Breast epithelium (tissue), 4 donors: ENCODE measurements at places on chromosomes 6 and 20.

DNA sequence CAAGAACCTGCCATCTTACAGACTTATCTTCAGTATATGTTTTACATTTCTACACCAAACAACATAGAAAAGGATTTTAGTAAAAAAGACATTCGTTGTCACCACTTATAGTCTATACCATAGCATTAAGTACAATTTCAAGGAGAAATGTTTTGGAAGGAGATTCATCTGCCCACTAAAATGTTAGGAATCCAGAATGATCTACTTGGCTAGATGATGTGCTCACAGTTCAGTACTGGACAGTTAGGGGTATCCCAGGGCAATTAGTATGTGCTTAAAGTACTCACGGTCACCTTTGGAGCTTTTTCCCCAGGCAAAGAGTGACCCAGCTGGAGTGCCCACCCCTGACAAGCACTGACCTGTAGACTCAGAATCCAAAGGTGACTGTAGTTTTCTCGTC lies 222.9 kb downstream of the SLC24A3 start:
- no peak overlapping the region for H3K4me3 ChIP-seq
- H3K27me3 ChIP-seq: no peaks in the 10 kb centered on the region
- DNase-seq: no peak

GRCh38 chr20:16206817-16207216 lies 366.4 kb downstream of the KIF16B start:
- no peaks in the 10 kb centered on the region for H3K27me3 ChIP-seq
- H3K27ac ChIP-seq: no peak overlapping the region
- DNase-seq: no peak
- H3K4me3 ChIP-seq: no peak overlapping the region

GRCh38 chr20:62362991-62363919 lies 3.9 kb downstream of the LAMA5 start:
- H3K27ac ChIP-seq: peak overlapping the region; percentile 91
- DNase-seq: no peak
- H3K4me3 ChIP-seq: no peak overlapping the region
- H3K27me3 ChIP-seq: no peaks in the 10 kb centered on the region

- peaks cover under 1% of the 10 kb centered on the region for H3K27me3 ChIP-seq
- DNase-seq: no peak
- no peak overlapping the region for H3K4me3 ChIP-seq
- no peak overlapping the region for H3K27ac ChIP-seq
- H3K36me3 ChIP-seq: no peaks in the 10 kb centered on the region
These were observed 7.6 kb downstream of the GLP1R start for GRCh38 chr6:39056191-39056590.

- no peak overlapping the region for H3K4me3 ChIP-seq
- no peaks in the 10 kb centered on the region for H3K36me3 ChIP-seq
- peak overlapping the region; percentile 28 for H3K27ac ChIP-seq
- no peak for DNase-seq
- H3K4me1 ChIP-seq: no peaks in the 10 kb centered on the region
These were observed 301.2 kb downstream of the CDKAL1 start for GRCh38 chr6:20835315-20836010.

DNA sequence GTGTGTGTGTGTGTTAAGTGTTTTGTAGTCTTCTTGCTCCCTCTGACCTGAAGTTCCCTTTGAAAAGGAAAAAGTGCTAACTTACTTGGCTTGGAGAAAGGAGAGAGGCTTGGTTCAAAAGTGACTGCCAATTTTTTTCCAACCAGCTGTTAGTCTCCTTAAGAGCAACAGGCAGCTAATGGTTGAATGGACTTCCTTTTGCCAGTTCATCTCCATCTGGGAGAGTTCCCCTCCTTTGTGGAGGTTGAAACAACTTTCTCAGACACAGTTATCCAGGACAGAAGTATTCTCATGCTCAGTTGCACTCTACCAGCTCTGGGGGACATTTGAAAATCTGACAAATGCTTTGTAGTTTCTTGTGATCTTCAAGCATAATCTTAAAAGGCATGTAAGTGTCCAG lies 4.5 kb downstream of the RIPOR2 start:
- no peak overlapping the region for H3K27ac ChIP-seq
- no peaks in the 10 kb centered on the region for H3K27me3 ChIP-seq
- H3K36me3 ChIP-seq: no peaks in the 10 kb centered on the region
- H3K4me1 ChIP-seq: no peaks in the 10 kb centered on the region
- no peak overlapping the region for H3K4me3 ChIP-seq

DNA sequence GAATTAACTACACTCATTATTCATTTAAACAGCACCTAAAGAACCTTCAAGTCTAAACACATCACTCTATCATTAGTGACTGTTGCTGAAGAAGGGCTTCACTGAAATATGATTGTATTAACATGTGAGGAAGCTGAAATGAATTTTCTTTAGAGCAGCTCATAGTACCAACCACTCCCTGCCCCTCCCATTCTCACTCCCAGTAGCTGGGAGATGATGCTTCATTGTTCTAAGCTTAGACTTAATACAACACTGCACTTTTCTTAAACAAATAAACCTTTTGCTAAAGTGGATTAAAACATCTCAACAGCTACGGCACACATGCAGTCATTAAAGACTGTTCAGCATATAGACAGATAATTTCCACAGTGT lies 63.1 kb downstream of the ATXN1 start:
- H3K4me1 ChIP-seq: no peaks in the 10 kb centered on the region
- H3K27ac ChIP-seq: no peak overlapping the region
- no peaks in the 10 kb centered on the region for H3K27me3 ChIP-seq
- DNase-seq: no peak
- H3K36me3 ChIP-seq: no peaks in the 10 kb centered on the region
- no peak overlapping the region for H3K4me3 ChIP-seq

DNA sequence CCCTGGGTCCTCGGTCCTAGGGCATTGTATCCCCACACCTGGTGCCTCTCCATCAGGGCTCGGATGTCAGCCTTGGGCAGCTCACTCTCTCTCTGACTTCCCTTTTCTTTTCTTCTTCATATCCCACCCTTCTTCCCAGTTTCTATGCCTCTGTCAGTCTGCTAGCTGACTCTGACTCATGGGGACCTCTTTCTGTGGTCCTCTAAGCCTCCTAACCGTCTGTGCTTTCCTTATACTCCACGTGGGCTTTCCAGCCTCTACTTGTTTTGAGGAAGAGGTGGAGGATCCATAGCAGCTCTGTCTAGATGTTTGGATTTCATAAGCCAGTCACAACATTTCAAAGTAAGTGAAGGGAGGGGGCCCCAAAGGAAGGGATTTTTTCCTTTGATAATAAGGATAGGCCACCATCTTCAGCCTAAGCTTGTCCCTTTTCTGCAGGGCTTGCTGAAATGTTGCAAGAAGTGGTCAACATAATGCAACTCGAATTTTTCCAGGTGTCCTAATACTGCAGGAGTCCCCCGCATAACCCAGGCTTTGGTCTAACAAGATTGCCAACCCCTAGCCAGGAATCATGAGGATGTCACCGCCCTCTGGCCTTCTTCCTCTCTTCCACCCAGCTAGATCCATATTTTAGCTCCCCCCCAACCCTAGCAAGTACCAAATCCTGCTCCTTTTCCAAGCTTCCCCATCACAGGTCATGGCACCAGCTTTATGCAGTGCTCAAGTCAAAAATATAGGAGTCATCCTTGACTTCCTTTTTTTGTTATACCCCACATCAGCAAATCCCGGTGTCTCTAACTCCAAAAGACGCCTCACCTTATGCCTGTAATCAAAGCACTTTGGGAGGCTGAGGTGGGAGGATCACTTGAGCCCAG lies 8.7 kb upstream of the PLTP start:
- H3K27me3 ChIP-seq: no peaks in the 10 kb centered on the region
- no peaks in the 10 kb centered on the region for H3K36me3 ChIP-seq
- no peak for DNase-seq
- no peak overlapping the region for H3K4me3 ChIP-seq

GRCh38 chr20:64131406-64131805 lies 24.0 kb upstream of the NPBWR2 start:
- H3K27ac ChIP-seq: no peak overlapping the region
- no peaks in the 10 kb centered on the region for H3K27me3 ChIP-seq
- no peak overlapping the region for H3K4me3 ChIP-seq
- no peaks in the 10 kb centered on the region for H3K36me3 ChIP-seq
- H3K4me1 ChIP-seq: no peaks in the 10 kb centered on the region

DNA sequence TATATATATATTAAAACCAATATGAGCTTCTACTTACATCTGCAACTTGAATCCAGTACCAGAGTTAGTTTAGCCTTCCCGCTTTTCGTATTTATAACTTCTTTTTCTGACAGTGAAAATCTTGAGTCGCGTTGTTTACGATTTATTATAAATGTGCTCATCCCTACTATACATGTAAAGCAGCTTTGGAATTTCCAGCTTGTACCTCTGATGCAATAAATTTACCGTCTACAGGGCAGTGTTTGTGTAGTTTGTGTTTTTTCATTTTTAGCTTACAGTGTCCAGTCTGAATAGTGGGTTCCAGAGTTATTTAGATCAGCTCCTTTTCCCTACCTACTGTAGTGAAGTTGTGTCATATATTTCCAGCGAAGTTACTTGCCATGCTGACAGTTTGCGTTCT lies 66.3 kb downstream of the TIAM2 start:
- no peaks in the 10 kb centered on the region for H3K36me3 ChIP-seq
- no peak overlapping the region for H3K4me3 ChIP-seq
- H3K27me3 ChIP-seq: no peaks in the 10 kb centered on the region
- H3K4me1 ChIP-seq: no peaks in the 10 kb centered on the region
- no peak overlapping the region for H3K27ac ChIP-seq

DNA sequence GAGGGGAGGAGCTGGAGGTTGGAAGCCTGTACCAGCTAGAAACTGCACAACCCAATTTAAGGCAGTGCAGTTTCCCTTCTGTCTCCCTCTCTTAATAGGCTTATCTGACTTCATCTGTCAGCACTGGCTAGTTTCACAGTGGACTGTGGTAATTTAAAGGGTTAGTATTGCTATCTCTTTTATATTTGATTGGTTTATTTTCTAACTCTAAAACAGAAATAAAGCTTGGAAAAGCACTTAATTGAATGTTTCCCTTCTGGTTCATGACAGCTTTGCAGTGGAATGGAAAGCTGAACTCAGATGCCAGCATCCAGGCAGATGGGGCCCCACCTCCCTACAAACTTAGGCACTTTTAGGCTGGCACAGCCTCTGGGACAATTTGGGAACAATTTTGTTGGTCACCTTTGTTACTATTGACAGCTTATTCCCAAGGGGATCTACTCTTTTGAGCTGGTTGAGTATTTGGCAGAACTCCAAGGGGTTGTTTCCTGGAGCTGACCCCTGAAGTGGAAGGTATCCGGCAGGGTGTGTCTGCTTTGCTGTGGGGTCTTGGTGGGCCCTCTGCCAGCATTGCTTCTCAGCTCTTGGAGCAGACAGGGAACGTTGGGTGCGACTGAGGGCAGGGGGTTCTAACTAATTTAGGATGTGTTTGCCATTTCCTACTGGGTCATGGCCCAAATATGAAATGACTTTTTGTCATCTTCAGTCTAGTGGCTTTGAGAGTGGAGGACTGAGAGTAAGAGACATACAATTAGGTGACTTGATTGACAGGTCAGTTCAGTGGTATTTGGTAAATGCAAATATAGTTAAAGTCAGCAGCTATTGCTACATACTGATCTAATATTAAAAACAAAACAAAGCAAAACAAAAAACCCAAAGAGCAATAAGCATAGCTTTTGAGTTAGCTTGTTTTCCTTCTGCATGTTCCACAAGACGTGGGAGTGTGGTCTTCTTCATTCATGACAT lies 9.3 kb downstream of the SH3BGRL2 start:
- no peak for DNase-seq
- H3K27ac ChIP-seq: no peak overlapping the region
- no peaks in the 10 kb centered on the region for H3K36me3 ChIP-seq
- no peaks in the 10 kb centered on the region for H3K27me3 ChIP-seq
- H3K4me3 ChIP-seq: no peak overlapping the region
